ENCODE measurements at places on chromosomes 2 and 18.

DNA sequence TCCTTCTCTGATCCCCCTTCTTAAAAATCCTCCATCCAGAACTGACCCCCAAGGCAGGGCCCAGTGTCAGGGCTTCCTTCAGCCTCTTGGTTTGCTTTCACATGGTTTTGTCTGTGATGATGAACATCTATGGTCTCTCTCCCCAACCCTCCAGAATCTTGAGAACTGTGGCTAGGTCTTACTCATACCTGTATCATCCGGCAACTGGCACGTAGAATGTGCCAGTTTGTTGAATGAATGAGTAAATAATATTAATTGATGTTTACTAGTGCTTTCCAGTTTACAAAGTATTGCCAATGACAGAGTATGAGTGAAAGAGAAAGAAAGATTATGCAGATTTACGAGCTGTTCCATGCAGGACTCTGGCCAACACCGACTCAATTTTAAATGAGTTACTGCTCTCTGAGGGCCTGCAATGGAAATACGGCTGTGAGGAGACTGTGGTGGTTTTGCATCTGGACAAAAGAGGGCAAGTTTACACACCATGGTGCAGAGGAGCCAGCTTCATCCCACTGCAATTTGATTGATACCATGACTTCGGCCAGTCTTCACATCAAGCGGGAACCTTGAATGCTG is 29.9 kb upstream of the TRIB2 start:
- no peak for DNase-seq

DNA sequence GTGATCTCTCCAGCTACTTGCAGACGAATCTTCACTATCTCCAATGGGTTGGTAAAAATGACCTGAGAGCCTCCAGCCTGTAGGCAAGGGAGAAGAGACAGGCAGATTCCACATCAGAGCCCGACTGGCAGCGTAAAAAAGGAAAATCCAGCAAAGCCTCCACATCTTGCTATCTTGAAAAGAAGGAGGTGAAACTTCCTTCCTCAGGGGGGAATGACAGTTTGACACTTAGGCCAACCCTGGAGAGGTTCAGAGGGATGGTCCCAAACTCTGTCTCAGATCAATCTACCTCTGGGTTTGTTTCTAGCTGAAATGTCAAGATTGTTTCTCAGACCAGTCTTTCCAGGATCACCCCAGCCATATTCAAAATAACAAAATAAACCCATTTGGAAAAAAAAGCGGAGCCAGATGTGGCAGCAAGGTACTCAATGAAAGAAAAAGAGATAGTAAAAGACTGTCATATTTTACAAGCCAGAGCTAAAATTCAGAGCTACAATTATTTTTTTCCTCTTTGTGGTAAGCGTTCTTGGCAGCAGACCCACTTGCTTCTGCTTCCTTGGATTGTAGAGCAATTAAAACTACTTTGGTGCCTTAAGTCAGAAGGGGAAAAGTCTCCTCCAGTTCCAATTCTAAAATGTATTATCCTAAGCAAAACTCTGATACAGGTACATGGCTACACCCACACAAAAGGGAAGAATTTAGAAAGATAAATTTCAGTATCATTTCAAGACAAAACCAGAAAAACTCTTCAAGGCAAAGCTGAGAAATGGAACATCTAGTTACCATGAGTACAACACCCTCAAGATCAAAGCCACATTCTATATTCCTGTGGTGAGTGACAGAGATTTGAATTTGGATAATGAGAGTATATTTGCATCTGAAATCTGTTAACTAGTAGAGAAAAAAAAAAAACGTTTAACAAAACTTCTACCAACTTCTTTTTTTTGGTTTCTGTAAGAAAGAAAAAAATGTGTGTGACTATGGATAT is 100.1 kb downstream of the SLC25A12 start:
- DNase-seq, result no peak

GRCh38 chr2:72129681-72130340 is 17.9 kb downstream of the CYP26B1 start:
- no peak for DNase-seq

GRCh38 chr2:227038550-227039189 is 125.3 kb downstream of the COL4A4 start:
- no peak for DNase-seq

DNA sequence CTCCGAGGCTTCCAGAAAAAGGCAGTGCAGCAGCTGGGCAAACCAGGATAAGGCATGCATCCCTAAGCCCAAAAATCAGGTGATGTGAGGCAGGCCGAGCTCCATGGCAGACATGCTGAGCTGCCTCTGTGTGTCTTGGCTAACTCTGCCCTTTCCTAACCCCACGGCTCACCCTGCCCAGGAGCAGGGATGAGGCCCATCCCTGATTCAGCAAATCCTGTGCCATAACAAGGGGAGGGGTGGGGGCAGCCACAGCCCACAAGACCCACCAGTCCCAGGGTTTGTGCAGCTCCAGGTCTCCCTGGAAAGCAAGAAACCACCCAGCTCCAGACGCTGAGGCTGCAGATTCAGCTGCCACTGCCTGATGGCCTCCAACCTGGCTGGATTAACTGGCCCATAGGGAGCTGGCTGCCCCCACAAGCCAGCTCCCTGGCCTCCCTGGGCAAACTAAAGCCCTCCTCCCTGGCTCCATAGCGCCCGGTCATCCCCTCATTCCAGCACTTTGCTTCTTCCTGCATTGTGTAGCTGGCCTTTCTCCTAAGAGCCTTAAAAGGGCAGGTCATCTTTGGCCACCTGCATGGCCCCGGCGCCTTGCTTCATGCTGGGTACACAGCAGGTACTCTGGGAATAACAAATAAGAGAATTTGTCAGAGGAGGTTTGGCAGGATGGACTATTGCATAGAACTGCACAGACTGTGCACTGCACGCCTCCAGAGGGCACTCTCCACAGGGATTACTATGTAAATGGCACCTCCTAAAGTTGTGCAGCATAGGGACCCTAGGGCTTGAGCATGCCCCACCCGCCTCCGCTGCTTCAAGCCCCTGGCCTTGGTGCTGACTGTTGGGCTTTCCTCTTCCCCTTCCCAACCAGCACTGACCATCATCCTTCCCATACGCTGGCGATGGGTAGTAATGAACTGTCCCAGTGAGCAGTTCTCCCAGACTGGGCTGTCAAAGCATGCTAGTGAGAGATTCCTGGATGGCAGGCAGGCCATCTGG is 10.7 kb downstream of the STEAP3 start:
- DNase-seq, result peak; percentile 18

- no peak for DNase-seq
These were observed 1.3 kb upstream of the LMAN1 start for GRCh38 chr18:59360381-59360780.

DNA sequence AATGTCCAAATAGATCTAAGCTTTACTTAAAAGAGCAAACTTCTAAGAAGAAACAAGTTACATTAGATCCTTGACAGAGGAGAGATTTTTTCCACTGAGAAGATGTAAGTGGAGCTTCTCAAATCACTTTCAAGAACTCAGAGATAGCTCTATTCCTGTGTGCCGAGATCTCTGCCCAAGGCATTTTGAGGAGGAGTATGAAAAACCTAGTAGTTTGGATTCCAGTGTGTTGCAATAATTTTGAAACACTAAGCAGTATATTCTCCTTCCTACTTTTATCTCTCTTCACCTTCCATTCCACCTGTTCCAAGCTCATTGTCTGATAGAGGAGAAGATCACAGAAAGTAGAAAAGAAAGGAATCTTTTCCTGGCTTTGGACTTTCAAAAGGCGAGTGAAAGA is 192.0 kb upstream of the TANK start:
- DNase-seq, result no peak

DNA sequence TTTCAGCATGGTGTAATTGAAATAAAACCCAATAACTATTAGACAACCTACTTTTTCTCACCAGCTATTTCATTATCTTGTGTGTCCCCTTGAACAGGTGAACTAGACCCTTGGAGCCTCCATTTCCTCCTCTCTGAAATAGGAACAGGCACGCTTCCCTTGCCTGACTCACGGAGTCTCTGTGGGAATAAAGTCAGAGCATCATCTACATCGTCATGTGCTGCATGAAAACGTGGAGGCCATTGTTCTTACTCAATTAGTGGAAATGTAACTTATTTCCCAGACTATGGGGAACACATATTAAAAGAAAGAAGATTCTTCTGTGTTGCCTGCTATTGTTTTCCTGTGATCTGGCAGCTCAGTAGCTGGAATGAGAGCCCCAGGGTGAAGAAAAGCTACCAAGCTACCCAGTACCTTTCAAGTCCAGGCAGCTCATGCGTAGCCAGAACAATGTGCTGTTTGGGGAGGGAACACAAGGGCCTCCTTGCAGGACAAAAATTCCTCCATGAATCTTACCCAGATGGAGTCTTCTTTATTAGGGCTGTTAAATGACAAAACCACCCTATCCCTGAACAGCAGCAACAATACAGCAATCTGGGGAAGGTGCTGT is 59.8 kb downstream of the SOX11 start:
- no peak for DNase-seq

DNA sequence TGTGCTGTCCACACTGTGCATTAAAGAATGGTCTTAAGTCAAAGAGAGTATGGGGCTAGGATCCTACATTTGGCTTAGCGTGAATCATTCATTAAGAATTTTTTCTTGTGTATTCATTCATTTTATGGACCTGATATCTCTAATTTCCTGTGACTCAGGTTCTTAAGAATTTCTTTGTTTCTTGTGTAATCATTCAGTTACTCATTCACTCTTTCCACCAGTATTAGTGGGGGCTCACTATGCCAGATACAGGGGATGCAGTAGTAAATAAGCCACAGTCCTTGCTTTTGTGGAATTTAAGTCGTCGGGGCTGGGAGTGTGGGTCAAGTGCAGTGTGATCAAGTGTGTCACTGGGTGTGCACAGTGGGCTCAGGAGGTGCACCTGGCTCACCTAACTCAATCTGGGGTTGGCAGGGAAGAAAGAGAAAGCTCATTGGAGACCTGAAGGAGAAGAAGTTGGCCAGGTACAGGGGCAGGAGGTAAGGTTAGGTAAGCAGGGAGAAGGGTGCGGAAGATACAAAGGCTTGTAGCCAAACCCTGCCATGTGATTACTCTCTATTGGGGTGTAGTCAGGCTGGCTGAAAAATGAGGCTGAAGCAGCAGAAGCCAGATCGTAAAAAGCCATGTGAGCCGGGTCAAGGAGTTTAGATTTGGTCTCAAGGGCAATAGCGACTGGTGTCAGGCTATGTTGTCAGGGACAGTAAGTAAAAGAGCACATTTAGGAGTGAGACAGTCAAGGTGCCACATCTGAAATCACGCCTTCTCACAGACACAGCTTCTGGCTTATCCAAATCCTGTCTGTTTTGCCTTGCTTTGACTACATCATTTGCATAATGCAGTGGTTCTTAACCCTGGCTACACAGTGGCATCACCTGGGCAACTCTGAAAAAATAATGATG is 67.2 kb downstream of the KCTD1 start:
- DNase-seq, result no peak

DNA sequence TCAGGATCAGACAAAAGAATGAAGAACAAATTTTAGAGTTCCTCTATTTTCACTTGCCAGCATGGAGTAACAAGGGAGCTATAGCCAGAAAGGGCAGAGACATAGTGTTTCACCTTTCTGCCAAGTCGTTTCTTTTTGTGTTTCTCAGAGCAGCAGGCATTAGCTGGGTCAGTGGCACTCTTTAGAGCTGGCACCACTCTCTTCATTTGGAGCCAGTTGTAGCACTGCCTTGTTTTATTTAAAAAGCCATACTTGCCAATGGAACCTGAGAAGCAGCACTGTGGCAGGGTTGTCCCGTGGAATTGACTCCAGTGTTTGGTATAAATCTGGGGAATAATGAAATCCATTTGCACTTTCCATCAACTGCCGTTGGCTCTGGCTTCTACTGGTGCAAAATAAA is 64.0 kb downstream of the LRRTM4 start:
- DNase-seq, result no peak

GRCh38 chr2:25822190-25823117 is 55.8 kb downstream of the ASXL2 start:
- DNase-seq, result no peak

DNA sequence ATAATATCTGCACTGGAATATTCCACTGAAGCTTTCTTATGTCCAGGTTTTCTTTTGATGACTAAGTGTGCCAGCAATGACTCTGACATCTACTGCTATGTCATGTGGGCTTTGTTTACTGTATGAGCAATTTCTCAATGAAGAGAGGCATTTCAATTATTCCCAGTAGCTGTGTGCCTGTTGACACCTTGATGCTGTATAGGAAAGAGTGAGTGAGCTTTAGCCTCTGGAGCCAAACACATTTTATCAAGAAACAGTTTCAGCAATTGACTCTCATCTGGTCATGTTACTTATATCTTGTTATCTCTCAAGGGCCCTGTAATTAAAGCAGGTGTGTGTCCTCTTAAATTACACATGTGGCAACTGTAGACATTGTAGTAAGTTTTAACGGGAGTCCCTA is 493.2 kb upstream of the FANCL start:
- no peak for DNase-seq

GRCh38 chr2:148989882-148990493 is 48.5 kb upstream of the LYPD6B start:
- DNase-seq, result peak; percentile 63

GRCh38 chr2:200300638-200301314 is 5.7 kb upstream of the SPATS2L start:
- peak; percentile 17 for DNase-seq

GRCh38 chr18:6210349-6211173 is 204.2 kb downstream of the L3MBTL4 start:
- no peak for DNase-seq

DNA sequence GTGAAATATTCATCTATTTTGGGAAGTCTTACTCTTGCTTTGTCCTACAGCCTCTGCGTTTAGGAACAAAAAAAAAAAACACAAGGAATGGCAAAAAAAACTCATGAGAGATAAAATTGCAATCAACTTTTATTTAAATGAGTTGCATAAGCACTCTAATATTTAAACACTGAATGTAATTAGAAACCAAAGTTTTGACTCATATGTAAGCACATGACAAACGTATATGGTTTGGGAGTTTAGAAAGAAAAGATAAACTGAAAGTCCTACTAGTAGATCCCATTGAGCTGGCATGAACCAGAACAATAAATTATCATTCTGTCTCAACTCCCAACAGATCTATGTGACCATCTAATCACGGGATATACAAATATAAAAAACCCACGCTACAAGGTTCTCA is 44.8 kb downstream of the REV1 start:
- no peak for DNase-seq

DNA sequence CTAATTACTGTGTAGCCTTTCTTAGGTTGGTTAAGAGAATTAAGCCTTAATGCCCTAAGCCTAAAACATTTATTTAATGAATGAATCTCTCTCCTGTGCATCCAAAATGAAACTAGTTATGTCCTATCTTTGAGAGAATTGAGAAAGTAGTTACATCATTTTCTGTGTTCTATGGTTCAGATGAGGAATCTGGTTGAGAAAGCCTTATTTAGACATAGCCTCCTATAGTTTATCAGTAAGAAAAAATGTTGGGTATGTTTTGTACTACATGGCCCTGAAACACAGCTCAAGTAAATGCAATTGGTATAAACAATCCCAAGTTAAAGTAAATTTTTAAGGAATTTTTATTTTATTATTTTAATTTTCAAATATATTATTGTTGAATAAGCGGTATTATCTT is 25.9 kb upstream of the RAMP1 start:
- DNase-seq, result no peak

DNA sequence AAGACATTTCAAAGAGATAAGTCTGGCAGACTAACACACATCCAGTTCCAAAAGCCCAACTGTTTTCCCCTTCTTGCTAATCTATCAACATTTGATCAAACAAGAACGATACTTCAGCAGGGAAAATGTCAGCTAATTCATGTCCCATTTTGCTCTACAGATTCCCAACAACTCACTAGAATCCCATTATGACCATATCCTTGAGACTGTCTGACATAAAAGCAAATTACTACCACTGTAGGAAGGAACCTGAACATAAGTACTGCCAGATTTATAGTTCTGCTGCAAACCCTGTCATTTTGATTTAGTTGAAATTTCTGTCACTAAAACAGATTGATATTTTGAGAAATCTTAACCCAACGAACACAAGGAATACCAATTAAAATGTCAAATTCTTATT is 193.0 kb upstream of the REG3G start:
- DNase-seq, result no peak
